ENCODE measurements at places on chromosomes 2 and 18.

DNA sequence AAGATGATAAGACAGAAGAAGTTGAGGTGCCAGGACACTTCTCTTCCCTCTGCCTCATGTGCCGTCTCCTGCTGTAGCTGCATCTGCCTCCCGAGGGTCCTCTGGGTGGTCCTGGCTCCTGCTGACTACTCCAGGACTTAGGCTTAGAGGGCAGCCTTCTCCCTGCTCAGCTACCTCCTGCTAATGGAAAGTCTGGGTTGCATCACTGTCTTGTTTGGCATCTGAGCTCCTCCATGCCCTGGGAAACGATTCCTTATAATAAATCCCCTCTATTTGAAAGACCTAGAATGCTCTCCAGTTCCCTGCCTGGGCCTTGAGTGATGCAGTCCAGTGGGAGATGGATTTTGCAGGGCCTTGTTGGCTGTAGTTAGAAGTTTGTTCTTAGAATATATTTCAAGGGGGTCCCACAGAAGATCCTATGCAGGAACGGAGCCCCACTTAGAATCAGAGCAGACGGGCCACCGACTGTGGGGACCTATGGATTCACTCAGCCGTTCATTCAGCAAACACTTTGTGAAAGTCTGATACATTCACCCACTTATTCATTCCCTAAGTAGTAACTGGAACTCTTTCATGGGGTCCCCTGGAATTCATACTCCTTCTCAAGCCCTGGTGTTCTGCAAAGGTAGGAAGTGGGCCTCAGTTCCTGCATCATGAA, 269.8 kb upstream of the HDAC4 start:
- no peak for DNase-seq

DNA sequence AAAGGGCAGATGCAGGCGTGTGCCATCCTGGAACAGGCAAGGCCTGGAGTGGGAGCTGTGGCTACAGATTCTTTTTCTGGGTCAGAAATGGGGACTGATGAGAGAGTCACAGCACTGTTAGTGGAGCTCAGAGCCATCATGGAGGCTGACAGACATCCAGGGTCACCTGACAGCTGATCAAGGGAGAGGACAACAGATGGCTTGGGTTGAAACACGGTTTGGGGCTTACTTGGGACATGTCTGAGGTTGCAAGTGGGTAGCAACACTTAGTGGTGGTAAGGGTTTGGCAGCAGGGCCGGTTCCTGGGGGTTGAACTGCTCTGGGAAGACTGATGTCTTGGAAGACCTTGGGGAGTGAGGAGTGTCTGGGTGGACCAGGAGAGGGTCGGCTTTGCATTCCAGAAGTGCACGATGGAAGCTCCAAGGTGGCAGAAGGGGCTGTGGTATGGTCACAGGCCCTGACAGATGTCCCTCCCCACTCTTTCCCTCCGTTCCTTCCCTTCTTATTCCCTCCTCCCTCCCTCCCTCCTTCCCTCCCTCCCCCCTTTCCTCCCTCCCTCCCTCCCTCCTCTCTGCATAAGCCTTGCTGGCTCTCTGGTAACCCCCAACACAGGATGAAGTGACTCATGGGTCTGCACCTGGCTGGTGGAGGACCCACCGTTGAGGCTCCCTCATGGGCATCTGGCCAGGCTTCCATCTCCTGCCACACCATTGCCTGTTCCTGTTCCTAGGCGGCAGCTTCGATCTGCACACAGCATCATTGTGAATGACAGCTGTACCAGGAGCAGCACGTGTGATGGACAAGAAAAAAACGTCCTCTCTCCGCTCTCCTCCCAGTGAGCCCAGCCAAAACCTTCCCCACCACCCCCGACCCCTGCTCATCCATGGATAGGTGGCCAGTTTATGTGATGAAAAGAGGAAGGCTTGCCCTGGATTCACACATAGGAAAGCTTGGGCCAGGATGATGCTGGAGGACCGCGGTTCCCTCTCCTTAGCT, 63.8 kb upstream of the RPL31 start:
- no peak for DNase-seq

DNA sequence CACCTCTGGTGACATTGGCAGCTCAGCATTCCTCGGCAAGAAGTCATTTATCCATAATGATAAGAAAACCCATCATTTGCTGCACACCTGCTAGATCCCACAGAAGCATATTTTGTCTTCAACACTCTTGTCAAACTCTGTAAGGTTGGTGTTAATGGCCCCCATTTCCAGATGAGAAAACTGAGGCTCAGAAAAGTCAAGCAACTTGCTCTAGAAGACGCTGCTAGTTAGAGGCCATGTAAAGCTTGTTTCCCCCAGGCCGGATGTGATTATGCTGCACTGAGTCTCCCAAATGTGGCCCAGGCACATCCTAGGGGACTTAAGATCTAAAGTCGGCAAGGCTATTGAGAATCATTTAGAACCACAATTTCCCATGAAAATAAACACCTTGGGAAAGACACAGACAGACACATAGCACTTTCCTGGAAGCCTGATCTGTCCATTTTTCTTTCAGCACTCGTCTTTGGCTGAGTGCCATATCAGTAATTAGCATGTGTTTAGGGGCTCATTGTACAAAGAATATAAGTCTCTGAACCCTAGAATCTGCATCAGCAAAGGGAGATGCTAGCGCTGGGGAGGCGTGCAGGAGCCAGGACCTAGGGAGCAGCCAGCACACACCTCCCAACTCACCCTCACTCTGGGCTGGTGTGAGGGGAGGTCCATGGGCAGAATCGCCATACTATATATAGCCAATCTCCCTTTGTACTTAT, 39.3 kb downstream of the C1QL2 start:
- no peak for DNase-seq

- no peak for DNase-seq
Measured at GRCh38 chr2:58027029-58027428, 19.6 kb upstream of the VRK2 start.

DNA sequence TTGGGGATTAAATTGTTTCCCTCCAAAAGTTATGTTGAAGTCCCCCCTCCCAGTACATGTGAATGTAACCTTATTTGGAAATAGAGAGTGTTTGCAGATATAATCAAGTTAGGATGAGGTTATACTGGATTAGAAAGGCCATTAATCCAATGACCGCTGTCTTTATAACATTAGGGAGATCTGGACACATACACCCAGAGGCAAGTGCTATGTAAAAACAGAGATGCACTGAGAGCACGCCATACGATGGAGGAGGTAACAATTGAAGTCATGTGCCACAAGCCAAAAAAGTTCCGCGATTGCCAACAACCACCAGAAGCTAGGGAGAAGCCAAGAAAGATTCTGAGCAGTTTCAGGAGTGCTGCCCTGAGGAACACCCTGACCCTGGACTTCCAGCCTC, 153.3 kb downstream of the RNF144A start:
- DNase-seq, result no peak

DNA sequence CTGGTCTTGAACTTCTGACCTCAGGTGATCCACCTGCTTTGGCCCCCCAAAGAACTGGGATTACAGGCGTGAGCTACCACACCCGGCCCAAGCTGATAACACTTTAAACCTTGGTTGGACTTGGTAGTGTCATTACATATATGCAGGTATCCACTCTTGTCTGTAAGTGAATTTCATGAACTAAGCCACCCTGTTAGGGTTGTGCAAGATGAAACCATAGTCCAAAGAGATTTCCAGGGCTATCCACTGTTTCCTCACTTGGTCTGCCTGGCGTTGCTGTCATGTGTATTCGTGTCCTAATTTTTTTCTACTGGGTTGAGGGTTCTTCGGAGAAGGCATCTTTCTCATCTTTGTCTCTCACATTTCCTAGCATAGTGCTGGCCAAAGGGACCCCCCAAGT, 203.0 kb downstream of the CAMKMT start:
- DNase-seq, result no peak

GRCh38 chr18:49059028-49059834, 108.5 kb upstream of the SMAD7 start:
- no peak for DNase-seq

GRCh38 chr2:223043164-223043941, 8.6 kb upstream of the KCNE4 start:
- no peak for DNase-seq

- no peak for DNase-seq
Measured at GRCh38 chr2:220014961-220015360, 387.5 kb downstream of the SLC4A3 start.

DNA sequence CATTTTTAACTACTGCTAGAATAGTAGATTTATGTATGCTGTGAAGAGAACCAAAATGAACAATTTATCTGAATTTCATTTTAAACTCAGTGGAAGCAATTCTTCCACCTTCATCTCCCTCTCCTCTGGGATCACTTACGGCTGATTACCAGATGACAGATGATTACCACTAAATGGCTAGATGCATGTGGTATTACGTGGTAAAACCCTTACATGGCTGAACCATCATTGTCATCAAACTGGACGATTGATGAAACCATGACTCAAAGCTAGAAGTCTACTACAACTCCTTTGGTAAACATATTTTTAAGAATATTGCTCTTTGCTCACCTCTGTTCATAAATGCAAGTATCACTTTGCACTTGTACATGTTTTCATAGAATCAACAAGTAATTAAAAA, 48.5 kb upstream of the DOCK10 start:
- DNase-seq, result no peak

- peak; percentile 14 for DNase-seq
Measured at GRCh38 chr2:34096562-34097171, 497.6 kb upstream of the FAM98A start.

DNA sequence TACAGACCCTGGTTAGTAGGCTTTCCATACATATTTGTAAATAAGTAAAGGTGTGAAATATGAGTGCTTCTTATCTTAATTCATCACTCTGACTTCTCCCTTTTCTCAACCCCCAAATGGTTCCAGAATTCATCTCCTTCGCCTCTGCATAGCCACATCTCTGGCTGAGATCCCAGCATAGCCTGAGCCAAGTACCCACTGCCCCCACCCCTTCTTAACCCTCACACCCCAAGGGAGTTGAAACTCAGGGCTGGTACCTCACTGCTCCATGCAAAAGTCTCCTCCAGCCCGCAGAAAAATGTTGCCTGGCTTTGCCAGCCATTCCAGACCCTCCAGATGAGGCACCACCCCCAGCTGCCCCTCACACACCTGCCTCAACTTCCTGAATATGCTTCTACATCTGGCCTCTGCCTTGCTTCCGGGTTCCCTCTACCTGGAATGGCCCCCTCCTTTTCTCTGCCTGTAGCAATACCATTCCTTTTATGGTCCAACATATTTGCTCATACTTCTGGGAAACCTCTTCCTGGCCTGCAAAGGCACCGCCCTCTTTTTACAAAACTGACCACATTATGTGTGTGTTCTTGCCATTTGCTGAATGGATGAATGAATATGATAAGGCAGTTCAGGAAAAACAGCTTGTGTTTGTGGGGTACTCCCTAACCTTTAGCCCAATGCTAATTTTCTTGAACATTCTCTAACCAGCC, 112.8 kb downstream of the CELF4 start:
- DNase-seq, result no peak

- DNase-seq, result no peak
Measured at GRCh38 chr18:51355841-51356240, 158.4 kb upstream of the MEX3C start.

- no peak for DNase-seq
Measured at GRCh38 chr2:72917138-72917876, at the start of gene EMX1. Gene EMX1, plus strand, starts transcription at chr2:72917519. Its CDS starts 334 bp downstream, at chr2:72917853.

DNA sequence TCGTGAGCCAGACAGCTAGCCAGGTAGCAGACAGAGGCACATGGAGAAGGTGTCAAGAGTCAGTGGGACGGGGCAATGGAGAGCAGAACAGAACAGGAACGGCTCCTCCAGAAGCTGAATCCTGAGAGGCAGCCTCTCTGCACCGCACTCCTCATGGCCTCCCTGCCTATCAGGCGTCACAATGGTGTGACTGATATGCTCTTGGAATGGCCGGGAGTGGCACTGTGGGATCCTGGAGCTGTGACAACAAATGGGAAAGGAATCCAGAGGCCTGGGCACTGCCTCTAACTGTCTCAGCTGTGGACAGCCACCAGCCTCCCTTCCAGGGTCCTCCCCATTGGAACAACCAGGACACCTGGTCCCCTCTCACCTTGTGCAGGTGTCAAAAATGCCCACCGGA, 89.1 kb upstream of the ID2 start:
- no peak for DNase-seq
